ENCODE measurements at places on chromosomes 3 and 15. TPM values are rescaled to one million over a fixed set of nuclear protein-coding genes. Genes with fewer than 3 reads are reported as not detected.

DNA sequence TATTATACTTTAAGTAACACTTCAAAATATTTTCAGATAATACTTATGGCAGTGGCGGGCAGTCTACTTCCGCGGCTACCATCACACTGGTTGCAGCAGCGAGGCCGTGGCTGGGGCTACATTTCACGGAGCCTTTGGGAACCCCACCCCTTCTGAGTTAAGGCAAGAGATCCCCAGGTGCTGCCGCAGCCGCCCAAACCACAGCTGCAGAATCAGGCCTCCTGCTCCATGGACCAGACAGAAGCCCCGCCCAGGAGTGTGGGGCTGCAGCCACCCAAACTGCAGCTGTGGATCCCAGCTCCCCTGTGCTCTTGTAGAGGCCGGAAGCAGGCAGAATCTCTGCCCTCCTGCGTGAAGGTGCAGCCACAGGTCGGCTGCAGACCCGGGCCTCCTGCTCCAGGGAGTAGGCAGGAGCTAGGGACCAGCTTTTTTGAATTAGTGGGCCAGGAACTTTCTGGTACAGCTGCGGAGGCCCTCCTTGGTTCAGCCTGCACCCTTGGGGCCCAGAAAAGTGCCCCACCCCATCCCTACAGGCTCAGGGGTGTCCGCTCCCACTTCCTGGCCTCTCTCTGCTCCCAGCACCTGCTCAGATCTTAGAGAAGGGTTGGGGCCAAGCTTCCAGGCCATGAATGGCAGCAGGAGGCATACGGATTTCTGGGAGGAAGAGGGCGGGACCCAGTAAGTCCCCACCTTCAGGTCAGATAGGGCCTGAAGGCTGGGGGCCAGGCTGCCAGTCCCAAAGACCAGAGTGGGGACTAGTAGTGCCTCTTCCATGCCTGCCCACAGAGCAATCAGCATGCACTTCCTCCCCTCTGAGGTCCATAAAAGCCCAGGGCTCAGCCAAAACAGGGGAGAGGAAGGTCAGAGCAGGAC lies 1188.8 kb upstream of the CADM2 start:
- no peak for DNase-seq

- DNase-seq, result no peak
Observed at GRCh38 chr15:69388260-69388705, 25.9 kb upstream of the KIF23 start.

DNA sequence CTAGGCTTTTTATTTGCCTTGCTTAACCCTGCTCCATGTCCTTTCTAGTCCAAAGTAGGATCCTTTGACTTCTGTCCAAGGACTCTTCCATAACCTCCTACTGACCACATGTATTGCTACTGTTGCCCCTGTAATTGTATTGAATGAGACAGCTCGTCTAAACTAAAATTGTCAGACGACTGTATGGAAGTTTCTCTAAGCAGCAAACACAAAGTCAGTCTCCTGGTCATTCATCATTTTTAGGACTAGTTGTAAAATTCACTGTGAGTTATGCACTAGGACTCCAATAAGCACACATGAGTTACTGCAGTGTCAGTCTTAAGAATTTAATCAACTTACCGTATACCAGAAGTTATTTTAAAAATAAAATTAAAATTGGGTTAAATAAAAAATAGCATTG lies 32.8 kb downstream of the SLTM start:
- no peak for DNase-seq

DNA sequence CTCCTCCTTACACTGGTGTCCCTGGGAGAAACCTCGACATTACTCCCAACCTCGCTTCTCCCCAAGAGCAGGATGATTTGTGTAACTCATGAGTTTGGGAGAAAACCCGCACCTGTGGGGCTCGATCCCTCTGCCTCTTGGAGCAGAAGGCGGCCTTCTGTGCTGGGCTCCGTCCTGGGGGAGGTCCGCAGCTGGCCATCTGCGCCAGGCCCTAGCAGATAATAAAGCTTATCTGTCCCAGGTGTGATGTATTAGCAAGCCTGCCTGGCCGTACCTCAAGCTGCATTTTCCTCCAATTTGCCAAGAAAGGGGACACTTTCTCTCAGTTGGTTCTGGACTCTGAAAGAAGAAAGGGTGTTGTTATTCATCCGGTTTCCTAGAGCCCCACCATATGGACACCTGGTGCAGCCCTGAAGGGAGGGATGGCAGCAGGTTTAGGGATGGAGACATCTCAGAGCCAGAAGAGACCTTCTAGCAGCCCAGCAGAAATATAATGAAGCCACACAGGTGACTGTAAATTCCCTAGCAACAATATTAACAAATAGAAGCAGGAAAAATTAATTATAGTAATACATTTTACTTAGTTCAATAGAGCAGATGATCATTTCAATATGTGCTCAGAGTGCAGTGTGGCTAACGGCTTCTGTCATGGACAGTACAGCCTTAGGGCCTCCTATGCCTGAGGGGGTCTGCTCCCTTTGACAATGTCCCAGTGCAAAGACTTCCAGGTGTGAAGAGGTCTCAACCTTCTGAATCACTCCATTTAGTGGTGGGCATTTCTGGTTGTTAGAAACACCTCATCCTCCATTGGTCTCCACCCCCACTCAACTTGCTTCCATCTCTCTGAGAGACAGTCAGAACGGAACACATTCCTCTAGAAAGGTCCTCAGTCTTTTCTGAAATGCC lies 94.8 kb downstream of the CPN2 start:
- DNase-seq, result no peak

DNA sequence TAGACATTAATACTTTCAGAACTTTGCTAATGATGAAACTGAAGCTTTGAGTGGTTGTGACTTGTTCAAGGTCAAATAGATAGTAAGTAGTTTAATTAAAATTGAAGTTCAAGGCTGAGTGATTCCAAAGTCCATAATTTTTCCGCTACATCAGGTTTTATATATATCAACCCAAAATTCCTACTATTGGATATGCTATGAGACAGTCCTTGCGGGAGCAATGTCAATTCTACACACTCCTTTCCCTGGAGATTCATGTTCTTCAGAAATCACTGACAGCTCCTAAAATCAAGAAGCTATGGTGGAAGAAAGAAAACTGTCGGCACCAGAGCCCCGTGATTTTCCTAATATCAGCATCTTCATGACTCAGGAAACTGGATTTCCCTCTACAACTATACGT lies 167.6 kb downstream of the EPHA3 start:
- DNase-seq, result no peak

- DNase-seq, result peak; percentile 20
Observed at GRCh38 chr3:156643729-156644389, 30.5 kb upstream of the TIPARP start.

DNA sequence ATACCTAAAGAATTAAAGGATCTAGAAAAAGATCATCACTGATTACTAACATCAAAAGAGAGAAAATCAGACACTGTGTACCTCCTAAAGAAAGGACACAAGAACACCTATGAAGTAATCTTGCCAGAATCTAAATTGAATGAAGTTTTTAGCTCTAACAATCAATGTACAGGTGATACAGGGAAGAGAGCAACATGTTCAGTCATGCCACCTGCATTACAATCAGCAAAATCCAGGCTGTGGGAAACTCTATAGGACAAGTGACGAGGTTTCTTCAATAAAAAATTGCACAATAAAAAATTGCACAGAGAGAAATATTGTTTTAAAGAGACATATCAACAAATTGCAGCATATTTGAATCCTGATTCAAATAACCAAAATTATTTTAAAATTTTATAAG lies 93.3 kb downstream of the SEMA5B start:
- DNase-seq, result no peak

- no peak for DNase-seq
Observed at GRCh38 chr15:40932649-40933516, 3.7 kb downstream of the DLL4 start.

- no peak for DNase-seq
Observed at GRCh38 chr3:42371776-42372175, 38.6 kb downstream of the LYZL4 start.

- DNase-seq, result no peak
Observed at GRCh38 chr3:156176048-156176447, 55.7 kb downstream of the KCNAB1 start.

DNA sequence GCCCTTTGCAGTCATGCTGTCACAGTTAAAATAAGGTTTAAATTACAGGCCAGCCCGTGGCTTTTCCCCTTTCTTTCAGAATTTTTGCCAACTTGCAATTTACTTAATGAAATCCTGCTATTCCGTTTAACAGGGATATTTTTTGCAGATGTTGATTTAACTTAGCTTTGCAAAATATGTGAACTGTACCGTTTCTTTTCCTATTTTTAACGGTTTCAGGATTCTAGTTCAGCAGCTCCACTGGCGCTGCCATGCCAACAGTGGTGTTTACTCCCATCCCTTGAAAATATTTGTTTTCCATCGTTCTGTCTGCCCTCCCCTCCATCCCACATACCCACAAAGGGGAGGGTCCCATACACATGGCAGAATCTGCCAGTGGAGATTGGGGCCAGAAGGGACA lies 54.3 kb downstream of the SMAD6 start:
- peak; percentile 82 for DNase-seq

DNA sequence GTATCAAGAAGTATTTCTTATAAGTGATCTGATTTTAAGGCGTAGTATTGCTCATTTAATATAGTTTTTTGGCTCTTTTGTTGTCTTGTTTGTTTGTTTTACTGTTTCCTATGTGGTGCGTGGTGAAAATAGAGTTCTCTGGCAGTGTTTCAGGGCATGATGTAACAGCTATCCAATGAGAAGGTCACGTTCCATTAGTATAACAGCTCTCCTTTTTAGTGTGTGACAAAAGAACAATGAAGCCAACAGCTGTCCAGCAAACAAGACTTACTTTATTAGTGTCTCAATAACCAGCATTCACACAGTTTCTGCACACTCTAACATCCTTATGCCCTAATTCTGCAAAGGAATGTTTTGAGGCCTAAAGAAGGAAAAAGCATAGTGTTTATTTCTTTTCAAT lies 127.9 kb downstream of the SLC25A26 start:
- peak; percentile 86 for DNase-seq

DNA sequence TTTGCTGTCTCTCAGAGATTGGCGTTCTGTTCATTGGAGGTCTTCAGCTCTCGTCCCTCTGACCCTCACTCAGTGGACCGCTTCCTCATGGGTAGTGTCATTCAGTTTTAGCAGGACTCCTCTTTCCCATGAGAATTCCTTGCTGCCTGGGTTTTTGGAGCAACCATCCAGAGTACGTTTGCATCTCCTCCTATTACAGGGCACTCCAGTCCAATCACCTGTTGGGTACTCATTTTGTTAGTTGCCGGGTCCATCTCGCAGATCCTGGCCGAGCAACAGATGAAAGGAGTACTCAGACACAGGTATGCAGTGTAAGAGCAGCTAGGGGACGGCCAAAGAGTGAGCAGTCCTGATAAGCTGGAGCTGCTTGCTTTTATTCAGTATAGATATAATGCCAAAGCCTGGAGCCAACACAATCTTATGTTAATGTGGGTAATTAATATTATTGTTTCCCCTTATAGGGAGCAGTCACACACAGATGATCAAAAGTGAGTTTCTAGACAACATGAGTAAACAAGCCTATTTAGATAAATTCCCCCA lies 49.6 kb downstream of the ISG20 start:
- no peak for DNase-seq

DNA sequence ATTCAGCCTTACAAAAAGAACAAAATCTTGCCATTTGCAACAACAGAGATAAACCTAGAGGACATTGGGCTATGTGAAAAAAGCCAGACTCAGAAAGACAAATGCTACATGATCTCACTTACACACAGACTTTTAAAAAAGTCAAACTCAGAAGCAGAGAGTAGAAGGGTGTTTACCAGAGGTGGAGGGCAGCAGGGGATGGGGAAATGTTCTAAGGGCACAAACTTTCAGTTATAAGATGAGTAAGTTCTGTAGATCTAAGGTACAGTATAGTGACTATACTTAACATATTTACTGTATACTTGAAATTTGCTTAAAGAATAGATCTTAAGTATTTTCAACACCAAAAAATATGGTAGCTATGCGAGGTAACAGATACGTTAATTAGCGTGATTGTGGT lies 3.0 kb downstream of the MYEF2 start:
- DNase-seq, result no peak

- DNase-seq, result peak; percentile 59
Observed at GRCh38 chr3:182682263-182683241, 110.8 kb upstream of the ATP11B start.

GRCh38 chr15:38692789-38693062 lies 128.1 kb upstream of the RASGRP1 start:
- DNase-seq, result no peak

DNA sequence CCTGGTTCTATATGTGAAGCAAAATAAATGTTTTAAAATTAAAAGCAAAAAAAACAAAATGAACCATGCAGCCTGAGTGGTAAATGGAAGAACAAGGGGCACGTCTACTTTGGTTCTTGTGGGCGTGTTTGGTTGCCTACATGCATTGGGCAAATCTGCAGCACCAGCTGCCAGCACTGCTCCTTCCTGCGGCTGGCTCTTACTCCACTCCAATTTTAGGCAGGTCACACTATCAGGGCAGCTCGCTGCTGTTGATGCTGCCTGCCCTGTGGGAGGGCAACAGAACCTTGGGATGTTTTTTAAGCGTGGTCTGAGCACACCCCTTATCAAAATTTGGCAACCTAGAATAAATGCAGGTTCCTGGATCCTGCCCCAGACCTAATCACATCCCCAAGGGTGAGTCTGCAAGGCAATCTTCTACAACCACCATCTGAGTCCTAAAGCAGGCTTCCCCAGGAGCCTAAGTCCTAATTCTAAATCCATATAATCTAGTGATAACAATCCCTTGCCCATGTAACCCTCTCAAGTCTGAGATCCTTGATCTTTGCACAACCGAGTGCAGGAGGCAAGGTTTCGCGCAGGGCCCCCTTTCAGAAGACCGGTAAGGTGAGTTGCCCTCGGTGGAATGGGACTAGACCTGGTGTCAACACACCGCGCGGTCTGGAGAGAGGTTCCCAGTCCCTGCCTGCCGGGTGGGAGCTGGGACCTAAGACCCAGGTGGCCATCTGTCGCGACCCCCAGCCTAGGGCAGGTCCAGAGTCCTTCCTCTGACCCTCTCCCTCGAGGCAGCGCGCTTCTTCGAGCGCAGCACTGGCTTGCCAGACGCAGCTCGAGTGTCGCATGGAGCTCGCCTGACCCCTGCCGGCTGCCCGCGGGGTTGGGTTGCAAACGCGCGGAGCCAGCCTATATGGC lies 15.9 kb downstream of the IVD start:
- no peak for DNase-seq

DNA sequence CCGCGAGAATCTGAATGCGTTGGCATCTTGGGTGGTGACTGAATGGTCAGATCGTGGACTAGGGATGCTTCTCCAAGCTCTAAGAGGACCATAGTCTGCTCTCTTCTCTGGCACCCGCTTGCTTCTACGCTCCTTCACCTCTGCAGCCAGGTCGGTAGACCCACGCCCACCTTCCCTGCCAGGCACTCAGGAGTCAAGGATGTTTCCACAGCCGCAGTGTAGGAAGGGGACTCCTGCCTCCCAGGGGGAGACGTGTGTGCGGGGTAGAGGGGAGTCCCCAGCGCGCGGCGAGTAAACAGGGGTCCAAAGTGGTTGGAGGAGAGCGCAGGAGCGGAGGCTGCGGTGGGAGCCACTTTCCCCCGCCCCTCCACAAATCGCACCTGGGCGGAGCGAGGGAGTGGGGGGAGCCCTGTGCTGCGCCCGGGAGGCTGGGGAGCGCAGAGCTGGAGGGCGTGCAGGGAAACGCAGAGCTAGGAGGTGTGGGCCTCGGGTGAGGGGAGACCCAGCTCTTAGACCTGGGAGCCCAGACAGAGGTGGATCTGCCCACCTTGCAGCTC lies 1.7 kb downstream of the LRRC3B start:
- peak; percentile 5 for DNase-seq

- peak; percentile 61 for DNase-seq
Observed at GRCh38 chr15:22949074-22949547, 31.1 kb downstream of the CYFIP1 start.

TMEM207 gene
- not detected for polyA plus RNA-seq

NEO1 gene
- polyA plus RNA-seq, result 51.3 TPM

CSPG4 gene
- polyA plus RNA-seq, result 88.2 TPM

ASB14 gene
- 0.48 TPM for polyA plus RNA-seq

ANKUB1 gene
- 0.20 TPM for polyA plus RNA-seq

OXTR gene
- polyA plus RNA-seq, result 8.9 TPM

LIPH gene
- polyA plus RNA-seq, result 0.08 TPM

GAP43 gene
- 5.5 TPM for polyA plus RNA-seq
